ENCODE measurements at places on chromosomes 4 and X.

GRCh38 chrX:74510401-74510800 is 89.1 kb downstream of the SLC16A2 start:
- no peak for DNase-seq

- DNase-seq, result no peak
These were observed 140.5 kb downstream of the GRIA3 start for GRCh38 chrX:123324625-123325024.

DNA sequence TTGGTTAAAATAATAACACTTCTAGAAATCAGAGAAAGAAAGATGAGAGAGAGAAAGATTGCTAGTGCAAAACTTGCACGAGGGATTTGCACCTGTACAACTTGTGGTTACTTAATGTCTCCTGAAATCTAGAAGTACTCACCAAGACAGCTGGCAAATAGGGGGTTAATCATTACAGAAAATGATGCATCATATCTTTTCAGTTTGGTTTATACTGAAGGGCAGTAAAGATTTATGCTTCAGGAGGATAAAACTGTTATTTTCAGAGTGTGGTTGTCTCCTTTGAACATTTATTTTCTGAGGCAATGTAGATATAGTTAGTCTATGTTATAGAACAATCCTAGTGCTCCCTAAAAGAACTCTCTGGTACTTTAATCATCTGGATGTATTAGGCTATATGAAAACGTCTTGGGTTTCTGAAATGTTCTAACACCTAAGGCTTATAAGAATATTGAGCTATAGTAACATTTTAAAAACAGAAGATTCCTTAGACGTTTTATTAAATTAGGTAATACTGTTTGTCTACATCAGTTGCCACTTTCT is 13.3 kb downstream of the ATOH1 start:
- no peak for DNase-seq

- DNase-seq, result no peak
These were observed 2.2 kb upstream of the UGT2B4 start for GRCh38 chr4:69497886-69498395.

DNA sequence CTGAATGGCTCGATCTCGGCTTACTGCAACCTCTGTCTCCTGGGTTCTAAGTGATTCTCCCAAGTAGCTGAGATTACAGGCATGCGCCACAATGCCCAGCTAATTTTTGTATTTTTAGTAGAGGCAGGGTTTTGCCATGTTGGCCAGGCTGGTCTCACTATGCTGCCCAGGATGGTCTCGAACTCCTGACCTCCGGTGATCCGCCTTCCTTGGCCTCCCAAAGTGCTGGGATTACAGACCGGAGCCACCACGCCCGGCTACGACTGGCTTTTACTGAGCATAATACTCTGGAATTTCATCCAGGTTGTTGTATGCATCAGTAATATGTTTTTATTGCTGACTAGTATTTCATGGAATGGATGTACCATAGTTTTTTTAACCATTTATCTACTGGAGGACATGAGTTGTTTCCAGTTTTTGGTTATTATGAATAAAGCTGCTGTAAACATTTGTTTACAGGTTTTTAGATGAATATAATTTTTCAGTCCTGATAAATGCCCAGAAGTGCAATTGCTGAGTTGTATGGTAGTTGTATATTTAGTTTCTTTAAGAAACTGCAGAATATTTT is 31.2 kb downstream of the N4BP2 start:
- no peak for DNase-seq

DNA sequence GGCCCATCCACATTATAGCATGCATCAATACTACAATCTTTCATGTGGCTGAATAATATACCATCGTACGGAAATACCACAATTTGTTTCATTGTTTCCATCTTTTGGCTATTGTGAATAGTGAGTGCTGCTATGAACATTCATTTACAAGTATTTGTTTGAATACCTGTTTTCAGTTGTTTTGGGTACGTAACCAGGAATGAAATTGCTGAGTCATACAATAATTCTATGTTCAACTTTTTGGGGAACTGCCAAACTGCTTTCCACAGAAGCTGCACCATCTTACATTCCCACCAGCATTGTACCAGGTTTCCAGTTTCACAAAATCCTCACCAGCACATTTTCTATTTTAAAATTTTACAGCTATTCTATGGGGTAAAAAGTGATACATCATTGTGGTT is 28.5 kb upstream of the MANBA start:
- no peak for DNase-seq

DNA sequence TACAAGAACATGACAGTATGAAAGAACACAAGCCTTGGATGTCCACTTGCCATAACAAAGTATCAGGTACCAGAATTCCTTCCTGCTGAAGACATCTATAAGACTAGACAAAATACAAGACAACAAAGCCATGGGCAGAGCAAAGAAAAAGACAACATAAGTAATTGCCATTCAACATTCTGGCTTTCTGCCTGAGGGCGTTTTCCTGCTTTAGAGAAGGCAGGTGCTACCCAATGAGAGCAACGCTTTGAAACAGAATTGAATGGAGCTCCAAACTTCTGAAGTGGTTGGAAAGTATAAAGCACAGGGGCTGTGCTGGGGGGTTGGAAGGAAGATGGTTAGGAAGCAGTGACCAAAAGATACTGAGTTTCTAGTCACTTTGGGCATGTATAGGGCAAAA is 30.1 kb downstream of the PDE5A start:
- peak; percentile 11 for DNase-seq

GRCh38 chr4:32789026-32789608 is 2068.9 kb downstream of the PCDH7 start:
- DNase-seq, result no peak

GRCh38 chr4:179843370-179843769 is 2399.8 kb upstream of the TENM3 start:
- DNase-seq, result no peak

DNA sequence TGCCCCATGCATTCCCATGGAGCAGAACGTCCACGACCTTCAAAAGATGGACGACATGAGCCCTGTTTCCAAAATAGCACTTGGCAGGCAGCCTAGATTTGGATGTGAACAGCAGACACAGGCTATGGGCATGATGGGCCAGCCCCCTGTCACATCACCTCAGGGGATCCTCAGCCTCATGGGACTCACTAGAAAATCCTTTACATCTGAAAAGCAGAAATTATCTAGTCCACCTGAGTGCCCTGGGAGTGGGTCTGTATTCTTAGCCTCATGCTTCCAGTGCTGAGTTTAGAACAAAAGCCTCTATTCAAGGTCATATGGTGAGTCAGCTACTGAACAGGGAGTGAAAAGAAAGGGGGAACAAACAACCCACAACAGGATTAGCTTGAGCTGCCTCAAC is 35.8 kb downstream of the GRIA3 start:
- DNase-seq, result no peak

Data from NCI-H345 (cell line).